ENCODE measurements at places on chromosomes 11 and 22. TPM values are rescaled to one million over a fixed set of nuclear protein-coding genes. Genes with fewer than 3 reads are reported as not detected.
A peak's percentile ranks its signal among the peaks of the same experiment; 100 is the strongest.

The A4GALT gene
- 8.7 TPM for total RNA-seq

- H3K27ac ChIP-seq = no peak overlapping the region
- H3K4me3 ChIP-seq = no peak overlapping the region
- H3K4me1 ChIP-seq = no peaks in the 10 kb centered on the region
- no peaks in the 10 kb centered on the region for H3K36me3 ChIP-seq
Observed at GRCh38 chr11:1672613-1673350, 24.2 kb upstream of the KRTAP5-6 start.

The CLTCL1 gene
- total RNA-seq = 21.7 TPM

GRCh38 chr11:2302306-2302895 is 588 bp downstream of the TSPAN32 start:
- no peak overlapping the region for H3K4me3 ChIP-seq
- peaks cover 7% of the 10 kb centered on the region for H3K4me1 ChIP-seq
- H3K27ac ChIP-seq = no peak overlapping the region
- no peaks in the 10 kb centered on the region for H3K27me3 ChIP-seq
- H3K36me3 ChIP-seq = no peaks in the 10 kb centered on the region

DNA sequence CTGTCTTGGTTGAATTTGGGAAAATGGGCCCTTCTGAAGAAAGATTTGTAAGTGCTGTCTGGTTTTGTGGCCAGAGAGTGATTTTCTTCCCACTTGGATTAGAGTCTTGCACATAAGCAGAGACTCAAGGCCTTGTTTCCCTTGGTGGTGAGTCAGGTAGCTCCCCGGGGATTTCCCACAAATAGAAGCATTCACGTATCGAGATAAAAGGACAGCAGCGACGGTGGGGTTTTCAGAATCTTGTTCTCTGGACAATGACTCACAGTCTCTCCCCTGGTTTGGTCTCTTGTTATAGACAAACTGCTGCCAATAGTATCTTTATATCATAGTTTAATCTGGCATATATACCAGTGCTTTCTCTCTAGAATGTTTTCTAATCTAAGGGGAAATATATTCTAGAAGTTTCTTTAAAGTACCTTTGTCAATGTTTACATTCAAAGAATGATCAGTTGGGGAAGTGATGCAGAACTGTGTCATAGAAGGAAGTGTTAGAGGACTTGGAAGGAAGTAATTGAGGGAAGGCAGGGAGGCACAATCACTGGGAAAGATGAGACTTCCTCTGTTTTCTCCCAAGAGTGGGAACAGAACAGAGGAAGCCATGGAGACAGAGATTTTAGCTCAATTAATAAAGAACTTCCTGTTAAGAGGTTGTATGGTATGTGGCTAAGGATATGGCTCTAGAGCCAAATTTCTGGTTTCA is 18.1 kb downstream of the POLA2 start:
- peak; percentile 90 for DNase-seq
- peaks cover 18% of the 10 kb centered on the region for H3K4me1 ChIP-seq
- peaks cover 39% of the 10 kb centered on the region for H3K36me3 ChIP-seq

DNA sequence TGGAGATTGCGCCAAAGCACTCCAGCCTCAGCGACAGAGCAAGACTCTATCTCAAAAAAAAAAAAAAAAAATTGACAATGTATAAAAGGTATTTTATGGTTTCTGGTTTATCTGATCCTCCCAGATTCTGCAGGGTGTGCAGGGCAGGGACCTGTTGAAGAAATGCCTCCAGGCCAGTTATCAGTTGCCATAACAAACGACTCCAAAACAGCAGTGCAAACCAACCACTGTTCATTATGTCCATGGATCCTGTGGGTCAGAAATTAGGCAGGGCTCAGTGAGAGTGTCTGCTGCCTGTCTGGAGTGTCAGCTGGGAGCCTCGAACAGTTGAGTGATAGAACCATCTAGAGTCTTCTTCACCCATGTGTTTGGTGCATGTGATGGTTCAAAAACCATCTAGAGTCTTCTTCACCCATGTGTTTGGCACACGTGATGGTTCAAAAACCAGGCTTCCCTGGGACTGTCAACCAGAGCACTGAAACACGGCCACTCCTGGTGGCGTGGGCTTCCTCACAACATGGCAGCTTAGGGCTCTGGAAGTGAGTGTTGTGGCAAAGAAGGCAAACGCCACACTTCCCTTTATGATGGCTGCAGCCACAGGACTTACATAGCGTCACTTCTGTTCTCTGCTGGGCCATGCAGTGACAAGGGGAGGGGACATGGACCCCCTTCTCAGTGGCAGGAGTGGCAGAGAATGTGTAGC is 115.1 kb upstream of the CRYBB3 start:
- H3K4me3 ChIP-seq = no peak overlapping the region
- no peaks in the 10 kb centered on the region for H3K4me1 ChIP-seq
- H3K27ac ChIP-seq = no peak overlapping the region
- peaks cover 36% of the 10 kb centered on the region for H3K36me3 ChIP-seq
- no peaks in the 10 kb centered on the region for H3K27me3 ChIP-seq

GRCh38 chr11:22521226-22521625 is 104.4 kb downstream of the FANCF start:
- no peaks in the 10 kb centered on the region for H3K36me3 ChIP-seq
- peaks cover 5% of the 10 kb centered on the region for H3K4me1 ChIP-seq
- DNase-seq = peak; percentile 60
- H3K27me3 ChIP-seq = no peaks in the 10 kb centered on the region
- H3K4me3 ChIP-seq = no peak overlapping the region

- H3K27ac ChIP-seq = peak overlapping the region; percentile 93
- peak overlapping the region; percentile 88 for H3K4me3 ChIP-seq
- H3K27me3 ChIP-seq = peaks cover 5% of the 10 kb centered on the region
- H3K4me1 ChIP-seq = peaks cover 20% of the 10 kb centered on the region
- H3K36me3 ChIP-seq = peaks cover 4% of the 10 kb centered on the region
- no peak for DNase-seq
Observed at GRCh38 chr11:33774736-33775466, 581 bp upstream of the FBXO3 start.

- peaks cover 22% of the 10 kb centered on the region for H3K36me3 ChIP-seq
- DNase-seq = no peak
- peaks cover 30% of the 10 kb centered on the region for H3K4me1 ChIP-seq
- no peak overlapping the region for H3K4me3 ChIP-seq
Observed at GRCh38 chr11:64859542-64860414, 15.3 kb upstream of the CDC42BPG start.

- H3K4me1 ChIP-seq = peaks cover 35% of the 10 kb centered on the region
- no peak overlapping the region for H3K4me3 ChIP-seq
- H3K27ac ChIP-seq = peak overlapping the region; percentile 93
- DNase-seq = no peak
- no peaks in the 10 kb centered on the region for H3K27me3 ChIP-seq
Observed at GRCh38 chr11:15864026-15864805, 492.1 kb downstream of the SOX6 start.

DNA sequence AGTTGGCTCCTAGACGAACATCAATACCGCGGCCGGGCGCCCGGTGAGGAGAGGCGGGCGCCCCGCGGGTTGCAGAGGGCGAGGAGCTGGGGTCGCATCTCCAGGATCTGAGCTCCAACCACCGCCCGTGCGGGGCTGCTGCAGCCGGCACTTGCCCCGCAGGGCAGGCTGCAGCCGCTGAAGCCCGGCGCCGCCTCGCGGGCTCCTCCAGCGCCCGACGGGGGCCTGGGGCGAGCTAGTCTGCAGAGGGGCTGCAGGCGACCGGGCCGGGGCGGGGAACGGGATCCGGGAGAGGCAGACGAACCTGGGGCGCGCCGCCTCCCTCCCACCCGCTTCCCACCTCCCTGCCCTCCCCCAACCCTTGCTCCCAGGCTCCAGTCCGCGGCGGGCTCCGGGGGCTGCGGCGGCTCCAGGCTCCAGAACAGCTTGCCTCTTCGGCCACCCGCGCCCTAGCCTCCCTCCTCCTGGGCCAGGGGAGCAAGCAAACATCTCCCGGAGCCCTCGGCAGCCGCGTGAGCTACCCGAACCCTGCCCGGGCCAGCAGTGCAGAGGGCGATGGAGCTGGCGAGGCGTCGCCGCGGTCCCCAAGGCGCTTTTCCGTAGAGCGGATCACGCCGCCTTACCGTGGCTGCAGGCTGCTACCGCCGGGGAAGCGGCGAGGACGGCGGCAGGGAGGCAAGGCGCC is 802 bp downstream of the TENM4 start:
- peak overlapping the region; percentile 73 for H3K4me3 ChIP-seq
- no peaks in the 10 kb centered on the region for H3K27me3 ChIP-seq
- H3K27ac ChIP-seq = no peak overlapping the region
- DNase-seq = no peak

The RAB36 gene
- total RNA-seq = 8.8 TPM

The C11orf97 gene
- not detected for total RNA-seq

DNA sequence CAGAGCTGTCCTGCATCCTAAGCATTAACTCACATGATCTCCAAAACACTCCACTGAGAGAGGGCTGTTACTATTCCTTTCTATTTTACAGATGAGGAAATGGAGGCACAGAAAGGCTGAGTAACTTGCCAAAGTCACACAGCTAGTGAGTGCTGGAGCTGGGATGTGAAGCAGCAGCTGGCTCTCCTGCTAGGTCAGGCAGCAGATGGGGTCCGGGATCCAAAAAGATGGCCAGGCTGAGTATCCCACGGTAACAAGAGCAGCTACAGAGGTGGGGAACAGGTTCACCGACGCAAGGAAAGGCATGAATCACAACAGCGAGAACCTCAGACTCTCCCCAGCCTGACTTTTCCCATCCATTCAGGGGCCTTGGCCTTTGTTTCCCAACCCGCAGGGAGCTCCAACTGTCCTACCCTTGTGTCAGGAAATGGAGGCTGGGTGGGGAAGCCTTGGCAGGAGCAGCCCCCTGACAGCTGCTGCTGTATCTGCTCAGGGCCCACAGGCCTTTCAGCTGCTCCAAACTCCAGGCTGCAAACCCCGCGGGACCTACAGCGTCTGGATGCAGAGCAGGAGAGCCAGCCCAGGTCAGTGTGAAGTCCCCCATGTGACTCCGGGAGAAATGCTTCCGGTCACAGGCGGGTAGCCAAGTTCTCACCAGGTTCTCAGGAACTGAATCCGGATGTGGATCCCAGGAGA is 29.5 kb downstream of the DKK3 start:
- peaks cover 39% of the 10 kb centered on the region for H3K4me1 ChIP-seq
- H3K36me3 ChIP-seq = peaks cover 9% of the 10 kb centered on the region
- no peaks in the 10 kb centered on the region for H3K27me3 ChIP-seq
- DNase-seq = peak; percentile 65
- H3K4me3 ChIP-seq = no peak overlapping the region
- peak overlapping the region; percentile 73 for H3K27ac ChIP-seq

DNA sequence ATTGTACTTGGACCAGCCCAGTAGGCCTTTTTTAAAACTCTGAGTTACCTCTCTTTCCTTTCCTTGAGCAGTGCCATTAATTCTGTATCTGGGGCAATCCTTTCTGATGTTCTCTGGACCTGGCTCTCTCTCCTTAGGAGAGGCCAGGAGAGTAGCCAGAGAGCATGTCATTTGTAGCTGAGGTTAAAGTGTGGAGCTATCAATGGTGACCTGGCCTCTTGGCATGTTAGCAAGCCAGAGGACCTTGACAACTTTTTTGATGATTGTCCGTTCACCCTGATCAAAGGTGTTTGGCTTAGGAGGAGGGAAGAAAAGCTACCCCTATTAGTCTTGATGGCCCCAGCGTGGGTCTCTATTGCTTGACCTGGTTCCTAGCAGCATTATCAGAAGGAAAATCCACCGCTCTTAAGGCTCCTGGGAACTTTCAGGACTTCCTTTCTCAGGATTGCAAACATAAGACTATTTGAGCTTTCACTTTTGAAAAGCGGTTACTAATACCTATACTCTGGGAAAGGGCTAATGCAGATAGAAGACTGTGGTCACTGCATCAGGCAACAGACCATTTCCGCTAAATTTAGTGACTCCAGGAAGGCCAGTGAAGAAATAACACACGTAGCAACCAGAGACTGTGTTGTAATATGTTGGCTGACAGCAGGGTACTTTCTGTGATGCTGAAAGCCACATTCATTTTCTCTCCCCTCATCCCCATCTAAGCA is 18.2 kb downstream of the LIMK2 start:
- no peak overlapping the region for H3K4me3 ChIP-seq
- H3K4me1 ChIP-seq = peaks cover 12% of the 10 kb centered on the region
- no peaks in the 10 kb centered on the region for H3K27me3 ChIP-seq
- peak overlapping the region; percentile 63 for H3K27ac ChIP-seq

The SCGB1A1 gene
- total RNA-seq = not detected

The TMEM121B gene
- total RNA-seq = 0.07 TPM

GRCh38 chr11:20005747-20006146 is 154.5 kb downstream of the DBX1 start:
- H3K27me3 ChIP-seq = no peaks in the 10 kb centered on the region
- H3K4me3 ChIP-seq = no peak overlapping the region
- DNase-seq = no peak
- peaks cover 34% of the 10 kb centered on the region for H3K4me1 ChIP-seq
- H3K27ac ChIP-seq = peak overlapping the region; percentile 96
- peaks cover 8% of the 10 kb centered on the region for H3K36me3 ChIP-seq

GRCh38 chr11:72789493-72790131 is 4.2 kb downstream of the STARD10 start:
- H3K4me3 ChIP-seq = no peak overlapping the region
- no peaks in the 10 kb centered on the region for H3K36me3 ChIP-seq
- H3K27me3 ChIP-seq = no peaks in the 10 kb centered on the region
- H3K4me1 ChIP-seq = peaks cover 15% of the 10 kb centered on the region
- no peak overlapping the region for H3K27ac ChIP-seq

- no peak overlapping the region for H3K4me3 ChIP-seq
- H3K36me3 ChIP-seq = peaks cover 46% of the 10 kb centered on the region
- no peaks in the 10 kb centered on the region for H3K27me3 ChIP-seq
- H3K4me1 ChIP-seq = no peaks in the 10 kb centered on the region
- H3K27ac ChIP-seq = no peak overlapping the region
Observed at GRCh38 chr22:42868751-42869251, 11.7 kb upstream of the ARFGAP3 start.

DNA sequence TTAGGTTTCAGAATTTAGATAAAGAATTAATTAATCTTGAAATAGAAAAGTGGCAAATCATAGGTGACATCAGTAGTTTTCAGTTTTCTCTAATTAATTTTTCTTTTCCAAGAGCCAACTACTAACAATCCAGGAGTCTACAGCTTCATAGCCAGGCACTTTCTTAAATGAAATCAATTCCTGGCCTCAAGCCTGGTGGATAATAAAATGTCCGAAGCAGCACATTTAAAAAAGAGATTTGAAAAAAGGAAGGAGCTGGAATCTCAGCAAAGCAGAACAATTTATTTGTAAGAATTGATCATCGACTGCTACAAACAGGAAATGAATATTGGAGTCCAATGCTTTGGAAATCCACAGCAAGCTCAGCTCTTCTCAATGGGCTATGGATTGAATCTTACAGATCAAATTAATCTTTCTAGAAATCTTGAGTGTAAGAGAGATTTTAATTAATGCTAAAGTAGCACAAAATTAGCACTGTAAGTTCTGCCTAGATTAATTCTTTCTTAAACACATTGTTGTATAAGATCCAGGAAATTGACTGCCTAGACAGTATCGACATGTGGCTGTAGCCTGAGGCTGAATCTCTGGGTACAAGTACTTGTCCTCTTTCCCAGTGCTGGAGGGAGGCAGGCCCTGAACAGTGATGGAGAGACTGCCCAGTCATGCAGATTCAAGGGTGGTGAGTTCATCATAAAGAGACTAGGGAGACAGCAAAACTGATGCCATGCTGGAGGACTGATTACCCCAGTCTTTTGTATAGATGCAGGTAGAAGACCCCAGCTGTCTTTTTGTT is 167.8 kb upstream of the POU2AF2 start:
- H3K4me1 ChIP-seq = no peaks in the 10 kb centered on the region
- no peaks in the 10 kb centered on the region for H3K36me3 ChIP-seq
- peak; percentile 6 for DNase-seq
- H3K27me3 ChIP-seq = no peaks in the 10 kb centered on the region

- H3K4me1 ChIP-seq = no peaks in the 10 kb centered on the region
- no peaks in the 10 kb centered on the region for H3K36me3 ChIP-seq
- H3K4me3 ChIP-seq = no peak overlapping the region
- H3K27me3 ChIP-seq = peaks cover 14% of the 10 kb centered on the region
- H3K27ac ChIP-seq = no peak overlapping the region
Observed at GRCh38 chr11:124150684-124151083, 32.5 kb upstream of the OR10D3 start.

All from MCF 10A (cell line).